ENCODE measurements at places on chromosomes 5 and 9.

DNA sequence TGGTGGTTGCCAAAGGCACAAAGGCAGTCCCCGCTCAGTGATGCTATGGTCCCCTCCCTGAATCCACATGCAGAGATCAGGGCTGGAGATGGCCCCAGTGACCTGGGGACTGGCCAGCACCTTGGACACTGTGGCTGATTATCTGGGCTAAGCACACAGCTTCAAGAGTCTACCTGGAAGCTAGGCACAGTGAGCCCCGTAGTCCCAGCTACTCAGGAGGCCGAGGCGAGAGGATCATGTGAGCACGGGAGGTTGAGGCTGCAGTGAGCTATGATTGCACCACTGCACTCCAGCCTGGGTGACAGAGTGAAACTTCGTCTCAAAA is 8.3 kb upstream of the SCGB3A1 start:
- no peak for DNase-seq

DNA sequence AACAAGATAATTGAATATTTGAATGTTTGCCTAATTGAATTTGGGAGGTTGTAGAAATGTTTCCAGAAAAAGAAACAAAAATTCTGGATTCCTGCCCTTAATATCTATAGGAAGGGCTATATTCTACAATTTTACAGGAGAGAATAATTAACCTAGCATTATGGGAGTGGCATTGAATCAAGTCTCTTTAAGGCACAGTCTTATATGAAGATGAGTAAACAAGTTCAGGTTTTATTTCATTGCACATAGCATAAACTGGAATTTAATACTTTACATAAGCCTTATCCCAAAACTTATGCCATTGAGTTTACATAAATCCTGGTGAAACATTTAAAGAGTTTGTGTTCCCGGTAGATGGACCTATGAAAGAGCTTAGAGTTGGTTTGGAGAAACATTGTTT is 138.1 kb upstream of the ADAMTSL1 start:
- DNase-seq: no peak

DNA sequence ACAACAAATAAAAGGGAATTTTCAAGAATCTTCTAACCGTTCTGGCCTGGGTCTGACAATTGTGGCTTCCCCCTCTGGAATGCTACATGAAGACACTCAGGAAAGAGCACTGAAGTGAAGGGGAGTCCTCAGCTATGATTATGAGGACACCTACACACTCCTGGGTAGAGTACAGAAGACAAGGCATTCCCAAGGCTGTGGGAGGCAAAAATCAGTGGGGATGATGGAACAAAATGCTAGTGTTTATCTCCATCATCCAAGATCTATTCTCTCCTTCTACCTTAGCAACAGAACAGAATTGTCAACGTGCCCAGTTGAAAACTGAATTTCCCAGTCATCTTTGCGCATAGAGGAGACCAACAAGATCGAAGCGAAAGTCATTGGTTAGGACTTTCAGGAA is 130.1 kb upstream of the LARP1 start:
- no peak for DNase-seq

DNA sequence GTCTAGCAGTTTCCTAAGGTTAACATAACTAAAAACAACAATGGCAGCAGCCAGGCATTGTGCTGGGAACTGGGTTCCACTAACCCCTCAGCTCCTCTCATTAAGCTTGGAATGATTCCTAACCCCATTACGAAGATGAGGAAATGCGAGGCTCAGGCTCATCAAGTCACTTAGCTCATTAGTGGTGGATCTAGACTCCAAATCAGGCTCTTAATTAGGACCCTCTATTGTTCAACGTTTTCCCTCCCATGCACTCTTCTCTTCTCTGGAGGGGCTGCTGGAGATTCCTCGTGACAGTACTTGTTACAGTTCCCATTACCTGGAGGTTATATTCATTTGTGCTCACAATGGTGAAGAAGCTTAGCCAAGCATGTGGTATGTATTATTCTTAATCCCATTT is 6.5 kb downstream of the TAS2R1 start:
- no peak for DNase-seq

- no peak for DNase-seq
These were observed 101.4 kb downstream of the PRKACG start for GRCh38 chr9:68912561-68912960.

- no peak for DNase-seq
These were observed 41.9 kb downstream of the CDK7 start for GRCh38 chr5:69276422-69277174.

DNA sequence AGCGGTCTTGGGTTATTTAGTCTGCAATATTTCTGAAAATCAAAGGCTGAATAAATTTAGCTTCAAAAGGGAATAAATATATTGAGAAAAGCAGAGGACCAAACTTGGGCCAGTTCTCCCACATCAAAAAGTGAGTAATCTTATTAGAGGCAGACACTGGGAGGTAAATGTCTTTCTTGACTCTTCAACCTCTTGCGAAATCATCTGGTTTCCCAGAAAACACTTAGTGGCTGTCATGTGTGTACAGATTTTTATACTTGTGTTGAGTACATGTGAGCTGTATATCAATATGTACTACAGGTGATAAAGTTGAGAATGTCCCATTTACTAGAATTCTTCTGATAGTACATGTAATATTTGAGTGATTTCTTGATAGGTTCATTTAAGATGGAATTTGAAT is 454.9 kb downstream of the PRR16 start:
- no peak for DNase-seq

DNA sequence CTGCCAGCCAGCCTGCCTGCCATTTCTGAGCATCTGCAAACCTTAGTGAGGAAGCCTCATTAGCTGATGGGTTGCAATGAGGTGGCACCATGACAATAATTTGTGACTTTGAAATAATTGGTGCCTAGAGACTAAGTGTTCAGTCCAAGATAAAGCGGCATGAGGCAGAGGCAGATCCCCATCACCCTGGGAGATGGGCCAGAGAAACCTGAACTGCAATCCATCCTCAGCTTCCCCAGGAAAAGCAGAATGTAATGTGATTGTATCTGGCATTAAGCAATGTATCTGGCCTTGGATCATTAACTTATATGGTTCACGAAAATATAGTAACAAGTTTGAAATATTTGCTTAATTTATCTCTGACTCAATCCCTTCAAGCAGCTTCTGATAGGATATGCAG is 101.0 kb downstream of the SPOCK1 start:
- no peak for DNase-seq

DNA sequence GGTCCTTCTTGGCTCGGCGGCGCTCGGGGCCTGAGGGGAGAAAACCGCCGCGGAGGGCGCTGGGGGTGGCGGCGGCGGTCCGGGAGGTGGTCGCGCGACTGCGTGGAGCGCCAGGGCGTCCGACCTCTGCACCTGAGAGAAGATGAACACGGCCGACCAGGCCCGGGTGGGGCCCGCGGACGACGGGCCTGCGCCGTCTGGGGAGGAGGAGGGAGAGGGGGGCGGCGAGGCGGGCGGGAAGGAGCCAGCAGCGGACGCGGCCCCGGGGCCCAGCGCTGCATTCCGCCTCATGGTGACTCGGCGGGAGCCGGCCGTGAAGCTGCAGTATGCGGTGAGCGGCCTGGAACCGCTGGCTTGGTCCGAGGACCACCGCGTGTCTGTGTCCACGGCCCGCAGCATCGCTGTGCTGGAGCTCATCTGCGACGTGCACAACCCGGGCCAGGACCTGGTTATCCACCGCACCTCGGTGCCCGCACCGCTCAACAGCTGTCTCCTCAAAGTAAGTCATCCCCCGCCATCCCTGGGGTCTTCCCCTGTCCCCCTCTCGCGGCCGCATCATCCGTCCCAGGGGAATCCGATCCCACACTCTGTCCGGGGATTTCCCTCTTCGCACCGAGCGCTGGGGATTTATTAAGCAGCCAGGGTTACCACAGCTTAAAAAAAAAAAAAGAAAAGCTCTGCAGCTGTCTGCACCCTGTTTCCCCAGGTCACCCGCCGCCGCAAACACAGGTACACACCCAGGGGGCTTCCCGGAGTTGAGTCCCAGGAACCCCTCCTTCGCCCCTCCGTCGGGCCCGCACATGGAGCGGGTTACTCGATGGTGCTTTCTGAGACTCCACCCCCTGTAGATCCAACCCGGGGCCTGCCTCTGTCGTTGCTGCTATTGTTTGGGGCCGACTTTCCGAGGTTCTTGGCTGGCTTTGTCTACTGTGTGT is at the start of gene GTF3C4:
Gene GTF3C4, plus strand, starts transcription at position 8 of the 935 bp plus-strand sequence. Its CDS starts 135 bp downstream, at position 143.
- peak; percentile 5 for DNase-seq

GRCh38 chr9:16825331-16825725 is 45.1 kb downstream of the BNC2 start:
- DNase-seq: no peak

GRCh38 chr5:116374434-116374852 is 200.2 kb downstream of the SEMA6A start:
- no peak for DNase-seq

DNA sequence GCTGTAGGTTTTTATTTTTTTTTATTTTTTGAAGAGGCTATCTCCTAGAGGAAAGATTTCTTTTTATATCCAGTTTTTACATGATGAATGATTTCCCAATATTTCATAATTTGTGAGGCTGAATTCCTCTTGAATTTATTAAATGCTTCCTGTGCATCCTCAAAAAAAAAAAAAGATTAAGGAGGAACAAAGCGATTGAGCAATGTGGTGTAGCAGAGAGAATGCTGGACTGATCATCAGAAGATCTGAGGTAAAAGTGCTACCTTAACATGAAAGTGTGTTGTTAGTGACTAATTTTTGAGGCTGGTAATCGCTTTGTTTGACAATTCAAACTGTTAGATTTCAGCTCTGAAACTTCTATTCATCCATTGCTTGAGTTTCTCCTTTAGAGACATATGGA is 125.1 kb downstream of the ESM1 start:
- DNase-seq: no peak

GRCh38 chr9:114016629-114017423 is 61.3 kb downstream of the AMBP start:
- no peak for DNase-seq

- DNase-seq: no peak
These were observed 44.8 kb downstream of the PLCXD3 start for GRCh38 chr5:41465493-41466171.

- DNase-seq: no peak
These were observed 123.7 kb downstream of the ADGRV1 start for GRCh38 chr5:90682278-90682677.

DNA sequence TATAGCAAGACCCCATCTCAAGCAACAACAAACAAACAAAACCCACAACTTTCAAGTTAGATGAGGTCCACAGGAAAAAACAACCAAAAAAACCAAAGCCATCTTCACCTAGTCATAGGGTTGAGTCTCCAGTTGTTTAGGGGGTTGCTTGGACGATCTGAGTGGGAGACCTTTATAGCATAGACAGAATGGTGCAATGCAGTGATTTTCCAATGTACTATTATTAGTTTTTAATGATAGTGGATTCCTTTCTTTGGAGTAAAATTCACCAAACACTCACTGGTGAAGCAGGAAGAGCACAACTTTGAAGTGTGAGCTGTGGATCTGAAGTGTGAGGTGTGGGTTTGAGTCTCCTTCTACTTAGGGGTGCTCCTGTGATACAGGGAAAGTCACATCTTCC is 67.0 kb upstream of the KLF9 start:
- DNase-seq: no peak

DNA sequence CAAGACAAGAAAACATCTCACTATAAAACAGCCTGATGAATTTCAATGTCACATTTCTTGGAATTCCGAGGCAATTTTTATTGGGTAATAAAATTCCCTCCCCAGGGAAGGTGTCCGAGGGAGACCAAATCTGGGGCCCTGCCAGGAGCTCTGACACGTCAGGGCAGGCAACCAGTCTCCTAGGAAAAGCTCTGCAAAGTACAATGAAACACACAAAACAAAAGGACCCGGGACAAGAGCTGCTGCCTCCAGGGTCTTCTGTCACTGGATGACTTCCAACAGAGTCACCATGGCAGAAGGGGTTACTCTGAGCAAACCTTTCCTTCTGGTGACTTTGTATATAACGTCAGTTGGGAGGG is 50.8 kb downstream of the SAXO1 start:
- no peak for DNase-seq

- no peak for DNase-seq
These were observed 39.2 kb downstream of the NEK6 start for GRCh38 chr9:124296796-124297550.

DNA sequence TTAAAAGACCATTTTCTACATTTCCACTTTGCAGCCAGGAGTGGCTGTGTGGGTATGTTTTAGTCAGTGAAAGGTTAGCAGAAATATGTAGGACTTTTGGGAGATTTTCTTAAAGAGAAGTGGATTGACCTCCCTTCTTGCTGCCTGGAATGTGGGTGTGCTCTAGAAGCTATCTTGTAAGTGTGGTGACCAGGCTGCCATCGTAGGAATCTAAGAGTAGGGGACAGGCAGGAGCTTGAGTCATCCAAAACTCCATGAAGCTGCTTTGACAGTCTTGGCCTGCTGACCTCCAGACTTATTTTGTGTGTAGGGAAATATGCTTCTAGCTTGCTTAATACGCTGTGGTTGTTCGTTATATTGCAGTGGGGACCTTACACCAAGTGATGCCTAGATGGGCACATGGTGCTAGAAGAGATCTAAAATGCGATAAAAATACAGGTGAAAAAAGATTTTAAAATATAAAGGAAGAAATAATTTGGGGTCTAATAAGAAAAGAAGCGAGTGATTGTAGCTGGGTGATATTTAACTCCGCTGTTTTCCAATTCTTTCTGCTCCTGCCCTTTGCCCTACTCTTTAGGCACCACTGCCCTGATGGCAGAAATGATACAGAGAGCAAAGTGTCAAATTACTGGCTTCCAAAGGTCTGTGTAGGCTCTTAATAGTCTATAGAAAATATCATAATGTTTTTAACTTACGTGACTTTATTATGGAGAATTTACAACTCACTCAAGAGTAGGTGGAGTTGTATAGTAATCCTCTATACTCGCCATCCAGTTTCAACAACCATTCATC is 298.2 kb upstream of the ZNF608 start:
- no peak for DNase-seq

DNA sequence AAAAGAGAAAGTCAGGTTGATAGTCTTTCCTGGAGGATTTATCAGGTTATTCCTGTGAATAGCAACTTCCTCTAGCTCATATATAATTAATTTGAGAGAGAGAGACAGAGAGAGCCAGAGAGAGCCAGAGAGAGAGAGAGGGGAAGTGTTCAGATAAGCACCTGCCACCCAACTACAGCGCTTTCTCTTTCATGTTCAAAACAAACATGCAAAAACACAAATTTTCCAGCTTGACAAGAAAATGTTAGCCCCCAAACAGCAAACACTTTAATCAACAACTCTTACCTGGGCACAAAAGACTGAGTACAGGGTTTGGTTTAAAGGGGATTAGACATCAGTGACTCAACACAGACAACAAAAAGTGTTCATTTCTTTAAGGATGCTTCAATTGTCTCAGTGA is 61.7 kb upstream of the PLPP6 start:
- DNase-seq: no peak

DNA sequence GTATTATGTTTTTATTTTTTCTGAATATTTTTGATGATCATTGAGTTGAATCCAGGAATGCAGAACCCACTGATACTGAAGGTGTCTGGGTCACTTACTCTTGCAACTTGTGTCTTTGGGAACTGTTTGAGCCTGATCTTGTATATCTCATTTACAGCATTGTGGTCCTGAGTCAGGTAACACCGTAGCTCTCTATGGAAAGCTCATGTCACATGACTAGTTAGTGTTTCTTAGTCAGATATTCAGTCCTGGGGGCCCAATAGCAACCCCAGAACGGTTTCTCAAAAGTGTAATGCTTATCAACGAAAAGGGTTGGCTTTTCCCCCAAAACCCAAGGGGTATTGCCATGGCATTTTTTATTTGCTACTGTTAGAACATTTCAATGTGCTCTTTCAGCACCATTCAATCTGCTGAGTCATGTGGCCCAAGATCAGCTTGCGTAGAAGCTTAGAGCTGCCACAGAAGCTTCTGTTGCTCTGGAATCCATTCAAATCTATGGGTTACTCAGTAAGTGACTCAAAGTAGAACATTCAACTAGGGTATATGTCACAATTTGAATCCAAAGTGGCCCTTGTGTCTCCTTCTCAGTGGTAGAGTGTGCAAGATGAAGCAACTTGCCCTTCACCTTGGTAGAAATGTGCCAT is 12.1 kb upstream of the PTAR1 start:
- DNase-seq: no peak

Data from stimulated activated CD8-positive, alpha-beta memory T cell treated with anti-CD3 and anti-CD28 coated beads, Interleukin-2, amount 100 ng/mL, for 1 hour (primary cell).